ENCODE measurements at places on chromosomes 7 and 10. TPM values are rescaled to one million over a fixed set of nuclear protein-coding genes. Genes with fewer than 3 reads are reported as not detected.

CAV2 gene
- 161 TPM for total RNA-seq

DYNC1I1 gene
- 3.2 TPM for total RNA-seq

GPR15LG gene
- total RNA-seq: not detected

MCM10 gene
- total RNA-seq: 1.5 TPM

AKR1D1 gene
- total RNA-seq: not detected

SLC26A3 gene
- not detected for total RNA-seq

BLNK gene
- not detected for total RNA-seq

TAS2R5 gene
- total RNA-seq: 1.5 TPM

SLC26A4 gene
- 0.91 TPM for total RNA-seq

FZD8 gene
- total RNA-seq: 30.9 TPM

ANXA7 gene
- 74.7 TPM for total RNA-seq

TUBAL3 gene
- total RNA-seq: not detected

CALCR gene
- 5.4 TPM for total RNA-seq

DNAJB6 gene
- total RNA-seq: 179 TPM

IL2RA gene
- total RNA-seq: not detected

SPDYE11 gene
- total RNA-seq: not detected

IDI2 gene
- not detected for total RNA-seq

PNLIP gene
- not detected for total RNA-seq

PIK3CG gene
- total RNA-seq: 0.82 TPM

PSD gene
- 8.8 TPM for total RNA-seq

BMPR1A gene
- total RNA-seq: 52.2 TPM

TMEM236 gene
- 0.14 TPM for total RNA-seq

CCDC126 gene
- 10.1 TPM for total RNA-seq

FANK1 gene
- total RNA-seq: 9.7 TPM

CTTNBP2 gene
- total RNA-seq: 4.9 TPM

PRKAR2B gene
- total RNA-seq: 7.6 TPM

NKX6-2 gene
- total RNA-seq: not detected

NPFFR1 gene
- not detected for total RNA-seq

TMEM270 gene
- total RNA-seq: not detected

LEP gene
- not detected for total RNA-seq

PLPP4 gene
- 44.1 TPM for total RNA-seq
